ENCODE measurements at places on chromosomes 7 and 10.

DNA sequence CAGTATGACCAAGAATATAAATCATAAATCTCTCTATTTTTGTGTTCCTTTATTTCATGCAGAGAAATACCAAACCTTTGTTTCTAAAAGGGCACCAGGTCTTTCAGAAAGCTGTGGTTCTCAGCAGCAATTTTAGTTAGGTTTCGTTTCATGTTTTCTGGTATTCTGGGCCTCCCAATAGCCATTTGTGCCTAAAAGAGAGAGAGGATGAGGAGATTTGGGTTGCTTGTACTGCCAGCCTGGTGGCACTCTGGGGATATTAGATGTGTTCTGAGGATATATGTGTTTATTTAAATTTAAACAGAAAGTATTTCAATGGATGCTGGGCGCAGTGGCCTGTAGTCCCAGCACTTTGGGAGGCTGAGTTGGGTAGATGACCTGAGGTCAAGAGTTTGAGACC is 471.7 kb downstream of the AUTS2 start:
- no peak for DNase-seq

DNA sequence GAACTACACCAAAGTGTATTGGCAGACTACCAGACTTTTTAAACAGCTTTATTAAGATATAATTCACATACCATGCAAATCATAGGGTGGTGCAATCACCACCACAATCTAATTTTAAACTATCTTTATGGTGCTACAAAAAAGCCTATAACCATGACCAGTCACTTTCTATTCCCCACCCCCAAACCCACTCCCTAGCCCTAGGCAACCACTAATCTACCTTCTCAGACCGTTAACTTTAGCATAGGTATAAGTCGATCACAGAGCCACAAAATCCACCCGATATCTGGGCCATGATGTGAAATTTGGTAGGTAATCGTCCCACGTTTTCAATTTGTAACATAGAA is 536 bp upstream of the POM121 start:
- DNase-seq = no peak

DNA sequence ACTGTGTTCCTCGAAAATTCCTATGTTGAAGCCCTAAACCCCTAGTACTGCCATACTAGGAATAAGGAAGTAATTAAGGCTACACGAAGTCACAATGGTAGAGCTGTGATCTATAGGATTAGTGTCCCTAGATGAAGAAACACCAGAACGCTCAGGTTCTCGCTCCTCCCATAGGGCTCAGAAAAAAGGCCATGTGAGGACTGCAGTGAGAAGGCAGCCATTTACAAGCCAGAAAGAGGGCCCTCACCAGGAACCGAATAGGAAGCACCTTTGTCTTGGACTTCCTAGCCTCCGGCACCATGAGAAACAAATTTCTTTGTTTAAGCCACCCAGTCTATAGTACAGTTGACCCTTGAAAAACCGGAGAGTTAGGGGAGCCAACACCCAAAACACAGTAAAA is 46.2 kb downstream of the CACUL1 start:
- no peak for DNase-seq

DNA sequence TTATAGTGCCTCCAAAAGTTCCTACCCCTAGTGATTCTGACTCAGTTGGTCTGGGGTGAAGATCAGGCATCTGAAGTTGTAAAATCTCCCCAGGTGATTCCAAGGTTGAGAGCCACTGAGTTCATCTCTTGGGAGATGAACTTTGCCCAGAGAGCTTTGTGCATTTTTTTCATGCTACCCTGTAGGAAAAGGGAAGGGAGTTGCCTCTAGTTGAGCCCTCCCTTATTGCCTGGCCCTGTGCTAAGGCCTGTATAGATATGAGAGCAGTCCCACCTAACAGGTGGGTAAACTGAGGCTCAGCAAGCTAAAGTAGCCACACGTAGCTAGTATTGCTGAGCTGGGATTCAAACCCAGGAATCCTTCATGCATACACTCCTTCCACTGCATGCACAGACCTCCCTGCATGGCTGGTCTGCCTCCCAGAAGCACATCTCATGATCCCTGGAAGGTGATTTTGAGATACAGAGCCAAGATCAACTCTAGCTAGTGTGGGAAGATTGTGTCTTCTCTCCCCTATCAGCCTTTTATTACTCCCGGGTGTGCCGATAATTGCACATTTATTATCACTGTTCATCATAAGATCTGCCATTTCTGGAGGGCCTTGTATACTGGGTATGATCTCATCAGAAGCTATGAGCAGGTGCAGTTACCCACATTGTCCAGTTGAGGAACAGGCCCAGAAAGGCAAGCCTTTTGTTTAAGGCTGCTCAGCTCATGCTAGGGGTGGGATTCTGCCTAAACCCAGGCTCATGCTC is 47.0 kb downstream of the TBATA start:
- DNase-seq = no peak

- DNase-seq = no peak
Measured at GRCh38 chr7:303884-304573, 14.1 kb downstream of the FOXL3 start.

- no peak for DNase-seq
Measured at GRCh38 chr7:55348502-55348901, 16.6 kb upstream of the LANCL2 start.
